SW480 (cell line): ENCODE measurements at places on chromosomes 13 and 19.

GRCh38 chr13:74987124-74987690 lies 494.8 kb downstream of the TBC1D4 start:
- DNase-seq, result no peak

- no peak for DNase-seq
These were observed 85.0 kb downstream of the TDRD3 start for GRCh38 chr13:60482012-60482411.

DNA sequence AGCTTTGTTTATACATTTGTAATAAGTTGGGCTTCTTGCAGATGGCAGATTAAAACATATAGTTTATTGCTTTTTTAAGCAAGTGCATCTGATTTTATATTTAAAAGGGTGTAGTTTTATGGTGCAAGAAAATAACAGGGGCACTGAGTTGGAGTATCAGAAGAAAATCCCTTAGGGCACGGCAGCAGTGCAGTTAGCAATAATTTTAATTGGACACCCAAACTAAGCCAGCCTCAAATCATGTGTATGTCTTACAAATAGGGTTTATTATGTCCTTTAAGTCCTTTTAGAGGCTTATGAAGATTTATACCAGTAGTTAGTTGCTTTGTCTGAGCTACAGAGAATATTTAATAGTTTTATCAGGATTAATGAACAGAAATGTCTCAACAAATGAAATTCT lies 57.5 kb downstream of the GPC6 start:
- DNase-seq, result no peak

DNA sequence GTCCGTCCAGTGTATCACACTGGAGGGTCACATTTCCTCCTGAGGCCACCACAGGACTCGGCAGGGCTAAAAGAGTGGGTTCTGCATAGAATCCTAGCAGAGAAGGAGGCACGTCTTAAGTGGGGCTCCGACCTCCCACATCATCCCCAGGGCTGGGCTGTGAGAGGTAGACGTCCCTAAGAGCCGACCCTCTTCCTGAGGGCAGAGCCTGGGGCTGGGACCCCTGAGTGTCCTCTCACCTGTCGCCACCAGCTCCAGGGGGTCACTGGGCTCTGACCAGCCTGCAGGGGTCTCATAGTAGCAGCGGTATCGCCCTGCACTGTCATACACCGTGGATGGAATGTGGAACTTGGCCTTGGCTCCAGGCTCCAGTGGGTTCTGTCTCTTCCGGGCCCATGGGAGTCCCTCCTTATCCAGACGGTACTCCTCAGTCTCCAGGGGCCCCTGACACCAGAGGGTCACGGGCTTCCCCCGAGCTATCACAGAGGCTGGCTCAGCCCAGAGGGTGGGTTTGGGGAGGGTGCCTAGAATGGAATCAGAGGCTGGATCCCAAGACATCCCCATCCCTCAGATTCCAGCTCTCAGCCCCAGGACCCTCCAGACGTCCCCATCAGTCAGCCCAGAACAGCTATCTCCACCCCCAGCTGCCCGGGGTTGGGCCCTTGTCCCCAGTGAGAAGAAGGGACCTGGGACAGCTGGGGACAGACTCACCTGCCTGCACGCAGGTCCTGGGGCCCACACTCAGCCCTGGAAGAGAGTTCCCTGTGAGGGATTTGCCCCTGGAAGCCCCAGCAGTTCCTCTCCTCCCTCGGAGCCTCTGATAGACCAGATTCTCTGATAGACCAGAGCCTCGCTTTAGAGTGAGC lies 590 bp downstream of the LILRB5 start:
- no peak for DNase-seq

DNA sequence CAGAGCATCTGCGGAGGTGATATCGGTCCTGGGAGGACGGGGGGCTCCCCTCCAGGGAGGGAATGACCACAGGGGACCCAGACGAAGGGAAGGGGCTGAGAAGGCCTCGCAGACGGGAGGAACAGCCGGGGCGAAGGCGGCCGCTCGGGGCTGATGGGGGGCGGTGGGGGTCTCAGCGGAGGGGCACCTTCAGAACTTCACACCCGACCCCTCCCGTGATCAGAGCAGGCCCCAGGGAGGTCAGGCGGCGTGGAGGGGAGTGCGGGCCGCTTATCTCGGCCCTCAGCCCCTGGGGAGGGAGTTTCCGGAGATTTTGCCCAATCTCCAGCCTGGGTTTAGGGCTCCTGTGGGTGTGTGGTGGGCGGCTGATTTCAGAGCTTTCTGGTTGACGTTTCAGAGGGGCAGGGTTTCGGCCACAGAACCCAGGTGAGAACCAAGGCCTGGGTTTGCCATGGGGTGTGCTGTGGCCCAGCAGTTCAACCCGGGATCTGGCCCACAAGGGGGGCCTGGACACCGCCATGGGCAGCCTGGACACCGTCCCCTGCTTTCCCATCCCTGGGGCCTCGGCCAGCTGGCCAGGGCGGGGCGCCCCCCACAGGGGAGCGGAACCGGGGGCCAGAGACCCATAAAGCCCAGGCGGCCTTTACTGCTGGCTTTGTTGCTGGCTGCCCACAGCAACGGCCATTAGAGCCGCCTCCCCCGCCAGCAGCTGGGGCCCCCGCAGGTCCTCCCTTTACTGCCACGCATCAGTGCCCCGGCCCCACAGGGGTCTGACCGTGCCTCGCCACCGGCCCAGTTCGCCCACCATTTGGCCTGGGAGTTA lies 29.0 kb downstream of the ARID3A start:
- no peak for DNase-seq

- no peak for DNase-seq
These were observed 108.6 kb upstream of the GJB6 start for GRCh38 chr13:20340759-20341171.

- DNase-seq, result peak; percentile 80
These were observed 1.1 kb downstream of the SYT5 start for GRCh38 chr19:55178781-55179599.

DNA sequence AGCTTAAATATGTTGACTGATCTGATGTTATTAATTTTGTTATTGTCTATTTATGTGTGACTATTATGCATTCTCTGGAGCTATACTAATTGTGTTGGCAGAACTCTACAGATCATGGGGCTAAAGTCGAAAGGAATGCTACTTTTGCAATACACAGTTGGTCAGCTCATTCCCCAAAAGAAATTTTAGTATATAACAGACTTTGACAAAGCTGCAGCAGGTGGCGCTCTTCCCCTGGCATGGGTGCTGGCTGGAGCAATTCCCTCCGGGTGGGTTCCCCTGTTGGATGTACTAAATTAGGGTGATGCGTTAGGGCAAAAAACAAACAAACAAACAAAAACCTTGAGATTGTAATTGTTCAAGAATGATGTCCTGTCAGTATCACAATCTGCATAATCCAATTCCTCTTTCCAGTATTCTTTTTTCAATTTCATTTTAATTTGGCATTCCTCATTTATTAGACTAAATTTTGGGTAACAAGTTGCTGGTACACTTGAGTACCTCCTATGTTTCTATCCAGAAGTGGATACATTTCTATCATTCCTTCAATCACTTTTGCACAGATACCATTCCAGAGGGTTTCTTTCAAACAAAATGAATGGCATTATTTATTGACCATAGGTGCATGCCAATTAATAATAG lies 322.8 kb upstream of the EDNRB start:
- DNase-seq, result peak; percentile 32

DNA sequence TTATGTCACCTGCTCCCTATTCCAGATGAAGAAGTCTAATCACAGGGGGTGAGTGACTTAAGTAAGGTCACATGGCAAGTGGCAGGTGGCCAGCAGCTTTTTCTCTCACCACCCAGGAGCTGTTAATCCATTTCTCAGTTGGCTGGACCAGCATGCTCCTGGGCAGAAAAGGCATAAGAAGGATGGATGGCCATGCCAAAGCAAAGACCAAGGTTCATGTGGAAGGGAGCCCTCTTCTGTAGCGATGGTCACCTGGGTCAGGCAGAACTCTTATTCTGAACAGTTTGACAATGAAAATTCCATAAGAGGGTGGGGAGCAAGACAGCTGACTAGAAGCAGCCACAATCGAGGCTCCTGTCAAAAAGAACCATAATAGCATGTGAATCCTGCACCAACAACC lies 538.1 kb downstream of the SUCLA2 start:
- DNase-seq, result no peak

GRCh38 chr13:68261105-68261504 lies 1031.0 kb upstream of the PCDH9 start:
- DNase-seq, result no peak

GRCh38 chr13:77637588-77637987 lies 59.9 kb upstream of the SLAIN1 start:
- DNase-seq, result no peak

- no peak for DNase-seq
These were observed 68.1 kb downstream of the SIPA1L3 start for GRCh38 chr19:37975071-37975470.

DNA sequence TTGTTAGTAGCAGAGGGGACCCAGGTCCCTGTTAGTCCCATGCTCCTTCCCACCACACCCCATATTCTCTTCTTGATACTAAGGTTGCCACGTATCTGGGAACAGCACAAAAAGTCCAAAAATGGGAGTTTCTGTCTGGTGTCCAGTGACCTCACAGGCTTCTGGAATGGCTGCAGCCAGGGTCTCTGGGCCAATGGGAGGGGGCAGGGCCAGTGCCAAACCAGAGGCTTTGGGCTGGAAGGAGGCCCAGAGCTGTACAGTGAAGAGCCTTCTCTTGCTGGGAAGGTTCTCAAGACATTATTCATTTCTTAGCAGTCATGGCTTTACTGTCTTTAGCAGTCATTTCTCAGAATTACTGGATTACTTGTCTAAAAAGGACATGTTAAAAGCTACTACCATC lies 119.2 kb downstream of the FRY start:
- no peak for DNase-seq

- DNase-seq, result no peak
These were observed 3.8 kb downstream of the PLPP2 start for GRCh38 chr19:287381-287871.

DNA sequence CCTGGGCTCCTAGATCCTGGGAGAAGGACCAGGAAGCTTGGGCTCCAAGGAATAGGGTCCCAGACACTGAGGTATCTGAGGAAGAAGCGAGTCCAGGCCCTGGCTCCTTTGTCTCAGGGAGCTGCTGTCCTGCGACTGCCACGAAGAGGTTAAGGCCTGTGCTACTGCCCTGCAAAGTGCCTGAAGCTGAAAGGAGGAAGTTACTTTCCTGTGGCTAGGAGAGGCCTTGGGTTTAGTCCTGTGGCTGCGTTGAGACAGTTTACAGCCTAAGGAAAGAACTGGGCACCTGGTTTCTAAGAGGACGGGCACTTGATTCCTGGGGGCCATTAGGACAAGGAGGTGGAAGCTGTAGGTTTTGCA lies 2.8 kb downstream of the MYADM start:
- DNase-seq, result no peak

GRCh38 chr19:19627621-19628500 lies at the start of gene LPAR2:
LPAR2 (minus strand) TSS chr19:19628220; CDS start chr19:19627275, 945 bp downstream.
- peak; percentile 82 for DNase-seq

- no peak for DNase-seq
These were observed 77.9 kb downstream of the ZNF536 start for GRCh38 chr19:30450100-30450499.

- no peak for DNase-seq
These were observed 7.4 kb downstream of the BCAM start for GRCh38 chr19:44816301-44816700.

- peak; percentile 46 for DNase-seq
These were observed 167.1 kb downstream of the FGF9 start for GRCh38 chr13:21837841-21838551.

GRCh38 chr19:1590641-1591397 lies 1.8 kb downstream of the MBD3 start:
- DNase-seq, result no peak

GRCh38 chr19:1063030-1063908 lies 3.7 kb upstream of the ARHGAP45 start:
- no peak for DNase-seq

GRCh38 chr13:26993780-26994179 lies 177.8 kb downstream of the USP12 start:
- DNase-seq, result no peak

- no peak for DNase-seq
These were observed 1.7 kb downstream of the HSPB6 start for GRCh38 chr19:35755131-35755549.

- peak; percentile 86 for DNase-seq
These were observed 1.2 kb downstream of the TBC1D4 start for GRCh38 chr13:75480671-75481175.

GRCh38 chr13:49295244-49295643 lies 47.5 kb downstream of the CDADC1 start:
- no peak for DNase-seq

GRCh38 chr19:43674596-43674995 lies 4.6 kb upstream of the PLAUR start:
- no peak for DNase-seq

- peak; percentile 37 for DNase-seq
These were observed 9.4 kb upstream of the CYP4F22 start for GRCh38 chr19:15498910-15499309.

DNA sequence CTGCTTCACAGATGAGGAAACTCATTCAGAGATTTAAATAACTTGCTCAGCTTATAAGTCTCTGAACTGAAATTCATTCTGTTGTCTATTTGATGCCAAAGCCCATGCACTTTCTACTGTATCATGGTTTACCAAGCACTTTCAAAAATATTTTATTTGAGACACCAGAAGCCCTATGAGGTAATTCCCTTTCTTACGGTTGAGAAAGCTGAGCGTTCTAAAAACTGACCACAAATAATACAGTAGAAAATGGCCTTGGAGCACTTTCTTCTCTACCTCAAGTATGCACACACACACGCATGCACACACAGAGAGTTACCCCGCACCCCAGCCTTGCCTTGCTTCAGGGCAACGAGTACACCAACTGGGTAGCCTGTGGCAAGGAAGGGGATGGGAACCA lies 228.5 kb downstream of the RFC3 start:
- no peak for DNase-seq

DNA sequence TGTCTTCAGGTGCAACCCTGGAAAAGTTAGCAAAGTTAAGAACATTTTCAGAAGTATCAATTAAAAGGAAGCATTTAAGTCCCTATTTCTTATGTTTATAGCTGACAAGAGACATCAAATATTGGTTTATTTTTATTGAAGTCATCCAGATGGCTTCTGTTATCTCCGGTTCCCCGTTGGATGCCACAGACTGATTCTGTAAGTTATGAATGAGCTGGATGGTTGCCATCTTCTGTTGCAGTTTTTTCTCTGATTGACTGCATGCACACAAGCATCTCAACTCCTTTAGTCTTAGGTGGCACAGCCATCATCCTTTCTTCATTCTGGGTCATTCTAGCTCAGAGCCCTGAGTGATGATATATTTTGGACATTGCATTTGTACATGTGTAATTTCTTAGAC lies 10.6 kb upstream of the OXGR1 start:
- no peak for DNase-seq

DNA sequence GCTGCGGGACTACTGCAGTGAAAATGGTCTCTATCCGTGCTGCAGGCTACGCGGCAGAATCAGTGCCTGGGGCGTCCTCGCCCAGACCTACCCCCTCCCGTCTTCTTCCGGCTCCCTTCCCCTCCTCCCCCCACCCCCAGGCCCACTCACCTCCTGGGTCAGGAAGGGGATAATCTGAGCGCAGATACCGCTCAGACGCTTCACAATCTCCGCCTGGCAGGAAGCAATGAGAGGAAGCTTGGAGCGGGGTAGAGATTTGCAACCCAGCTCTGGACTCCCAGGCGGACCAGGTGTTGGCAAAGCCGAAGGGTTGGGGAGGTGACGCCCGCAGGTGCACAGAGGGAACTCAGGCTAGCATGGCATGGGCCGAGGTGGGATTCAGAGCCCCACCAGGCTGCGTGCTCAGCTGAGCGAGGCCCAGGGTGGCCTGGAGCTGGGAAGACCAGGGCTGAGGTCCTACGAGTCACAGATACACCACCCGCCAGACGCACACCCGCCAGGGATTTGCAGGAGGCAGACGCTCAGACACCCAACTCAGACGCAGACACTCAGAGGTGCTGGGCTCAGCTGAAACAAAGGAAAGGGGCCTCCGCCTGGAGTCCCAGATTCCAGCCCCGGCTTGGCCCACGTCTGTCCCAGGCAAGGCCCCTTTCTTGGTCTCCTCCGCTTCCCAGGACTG lies 4.1 kb downstream of the TLE2 start:
- no peak for DNase-seq
